ENCODE measurements at places on chromosomes 4 and X.
A peak's percentile ranks its signal among the peaks of the same experiment; 100 is the strongest.

- no peak for DNase-seq
Observed at GRCh38 chr4:143626134-143626911, 74.2 kb downstream of the FREM3 start.

DNA sequence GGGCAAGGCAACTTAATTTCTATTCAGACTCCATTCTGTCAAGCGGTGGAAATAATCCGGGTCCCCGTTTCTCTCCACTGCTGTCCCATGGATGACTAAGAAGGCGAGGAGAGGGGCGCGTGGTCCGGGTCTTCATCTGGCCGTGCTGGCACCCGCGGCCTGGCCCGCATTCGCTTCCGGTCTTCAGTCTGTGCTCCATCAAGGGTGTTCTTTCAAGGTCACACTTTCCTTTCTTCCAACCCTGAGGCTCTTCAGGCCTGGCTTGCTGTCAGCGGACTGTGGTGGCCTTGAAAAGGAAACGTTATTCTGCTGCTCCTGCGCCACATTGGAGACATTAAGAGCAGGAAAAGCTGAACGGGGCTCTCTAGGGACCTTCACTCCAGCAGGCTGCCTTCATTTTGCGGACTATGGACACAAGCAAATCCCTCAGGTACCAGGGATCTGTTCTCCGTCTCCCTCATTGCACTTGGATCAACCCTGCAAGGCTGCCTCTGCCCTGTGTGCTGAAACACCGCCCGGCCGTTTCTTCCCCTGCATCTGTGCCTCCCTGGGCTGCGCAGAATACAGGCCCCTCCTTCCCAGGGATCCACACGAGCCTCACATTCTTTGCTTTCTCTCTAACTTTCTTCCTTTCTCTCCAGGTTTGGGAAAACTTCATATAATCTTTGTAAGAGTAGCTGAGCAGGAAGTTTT lies 5.7 kb upstream of the SLC25A4 start:
- DNase-seq, result peak; percentile 24

GRCh38 chr4:138835832-138836533 lies 179.6 kb upstream of the NOCT start:
- no peak for DNase-seq

GRCh38 chrX:109077788-109078187 lies 341.4 kb upstream of the IRS4 start:
- DNase-seq, result no peak

- DNase-seq, result no peak
Observed at GRCh38 chrX:10932842-10933440, 178.2 kb upstream of the HCCS start.

- DNase-seq, result no peak
Observed at GRCh38 chrX:135432881-135433521, 11.3 kb downstream of the SMIM10L2A start.
